Left kidney (tissue), 8 donors: ENCODE measurements at places on chromosomes 16 and 17.
A peak's percentile ranks its signal among the peaks of the same experiment; 100 is the strongest.

DNA sequence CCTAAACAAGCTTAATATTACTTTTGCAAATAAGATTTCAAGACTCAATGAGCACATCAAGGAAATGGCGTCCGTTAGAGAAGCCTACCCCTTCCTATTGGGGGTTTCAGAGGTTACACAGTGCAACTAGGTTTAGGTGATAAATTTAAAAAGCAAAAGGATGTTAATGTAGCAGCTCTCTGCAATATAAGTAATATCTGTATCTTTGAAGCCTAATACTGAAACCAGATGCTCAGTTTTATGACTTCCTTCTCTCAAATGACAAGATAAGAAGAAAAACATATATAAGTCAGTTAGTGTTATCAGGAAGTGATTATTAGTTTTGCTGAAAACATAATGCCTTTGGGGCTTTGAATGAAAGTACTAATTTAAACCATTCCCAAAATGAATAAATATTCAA is 54.3 kb upstream of the MED13 start:
- no peak for DNase-seq

DNA sequence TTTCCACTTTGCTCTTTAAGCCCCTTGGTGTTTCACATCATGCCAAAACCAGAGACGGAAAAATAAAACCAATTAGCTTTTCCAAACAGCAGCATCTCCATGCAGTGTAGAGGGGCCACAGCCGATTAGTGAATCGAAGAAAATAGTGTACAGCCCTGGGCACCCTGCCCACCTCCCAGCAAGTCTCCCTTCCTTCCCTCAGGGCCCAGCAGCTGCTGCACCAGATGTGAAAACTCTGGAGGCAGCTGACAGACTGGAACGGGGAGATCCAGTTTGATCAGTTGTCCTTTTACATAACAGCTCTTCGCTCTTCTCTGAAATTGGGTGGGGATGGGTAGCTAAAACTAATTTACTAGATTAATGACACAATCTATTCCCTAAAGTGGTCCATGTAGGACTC is 19.3 kb downstream of the TMEM11 start:
- no peak for DNase-seq

DNA sequence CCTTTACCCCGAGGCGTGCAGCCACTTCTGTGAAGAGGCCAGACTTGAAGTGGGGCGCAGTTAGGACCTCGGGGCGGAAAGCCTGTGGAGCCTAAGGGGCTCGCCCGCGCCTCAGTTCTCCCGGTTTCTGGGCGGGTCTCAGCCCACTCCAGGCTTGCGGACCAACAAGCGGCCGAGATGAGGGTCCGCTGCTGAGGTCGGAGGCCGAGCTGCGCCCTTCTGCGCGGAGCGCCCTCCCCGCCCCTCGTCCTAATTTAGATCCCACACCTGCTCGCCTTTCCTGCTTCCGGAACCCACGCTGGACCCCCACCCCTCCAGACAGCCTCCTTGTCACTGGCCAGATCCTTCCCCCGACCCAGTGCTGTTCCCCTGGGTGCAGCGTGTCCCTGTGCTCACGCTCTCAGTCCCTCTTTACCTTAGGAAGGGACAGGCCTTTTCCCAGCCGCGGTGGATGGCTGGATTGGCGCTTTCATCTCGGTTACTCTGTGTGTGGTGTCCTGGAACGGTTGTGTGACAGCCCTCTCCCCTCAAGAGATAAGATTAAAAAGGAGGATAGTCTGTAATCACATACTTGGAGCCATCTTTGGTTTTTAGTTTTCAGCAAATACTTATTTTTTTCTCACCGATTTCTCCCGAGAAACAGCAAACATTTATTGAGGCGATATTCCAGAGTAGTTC is 933 bp upstream of the ATXN7L3 start:
- DNase-seq = no peak

DNA sequence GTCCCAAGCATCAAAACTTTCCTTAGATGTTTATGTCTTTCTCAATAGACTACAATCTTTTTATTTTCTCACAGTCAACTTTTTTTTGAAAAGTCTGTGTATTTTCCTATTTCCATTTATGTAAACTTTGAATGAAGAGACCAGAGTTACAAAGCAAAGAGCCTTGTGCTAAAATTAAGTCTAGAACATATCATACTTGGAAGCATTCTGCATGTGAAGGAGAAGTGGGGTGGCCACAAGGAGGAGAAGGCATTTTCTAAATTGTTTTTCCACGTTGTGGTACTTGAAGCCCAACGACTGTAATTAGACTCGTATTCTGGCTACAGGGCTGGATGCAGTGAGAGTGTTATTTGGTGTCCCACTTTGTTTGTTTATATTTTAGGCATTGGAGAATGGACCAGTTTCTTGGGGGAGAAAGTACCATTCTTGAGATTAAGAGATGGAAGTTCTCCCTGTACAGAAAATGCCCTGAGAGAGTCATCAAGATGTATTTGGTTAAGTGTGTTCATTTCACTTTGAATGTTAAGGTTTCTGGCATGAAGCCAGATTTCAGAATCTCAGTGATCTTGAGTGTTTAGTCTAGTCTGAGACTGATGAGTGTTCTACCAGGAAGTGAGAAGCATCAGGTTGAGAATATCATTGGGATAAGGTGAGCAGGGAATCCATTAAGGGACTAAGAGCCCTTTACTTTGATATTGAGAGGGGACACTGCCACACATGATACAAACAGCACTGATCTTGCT is 71.6 kb downstream of the MAP2K6 start:
- DNase-seq = no peak

DNA sequence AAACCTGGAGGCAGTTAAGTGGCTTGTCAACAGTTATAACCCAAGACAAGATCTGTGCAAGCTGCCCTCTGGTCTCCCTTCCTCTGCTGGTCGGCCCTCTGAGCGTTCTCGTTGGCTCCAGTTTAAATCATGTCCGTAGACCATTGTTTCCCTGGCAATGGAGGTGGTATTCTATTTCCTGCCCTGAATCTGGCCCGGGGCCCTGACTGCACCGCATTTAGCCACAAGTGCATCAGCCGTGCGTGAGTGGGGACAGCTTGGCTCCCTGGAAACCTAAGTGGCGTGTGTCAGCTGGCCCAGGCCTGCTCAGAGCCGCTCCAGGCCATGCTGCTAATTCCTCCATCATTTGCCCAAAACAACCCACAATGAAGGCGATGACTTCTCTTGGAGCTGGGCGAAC is 15.0 kb upstream of the MYLK3 start:
- no peak for DNase-seq

- no peak for DNase-seq
Measured at GRCh38 chr17:36935671-36936454, 1.4 kb upstream of the LHX1 start.

DNA sequence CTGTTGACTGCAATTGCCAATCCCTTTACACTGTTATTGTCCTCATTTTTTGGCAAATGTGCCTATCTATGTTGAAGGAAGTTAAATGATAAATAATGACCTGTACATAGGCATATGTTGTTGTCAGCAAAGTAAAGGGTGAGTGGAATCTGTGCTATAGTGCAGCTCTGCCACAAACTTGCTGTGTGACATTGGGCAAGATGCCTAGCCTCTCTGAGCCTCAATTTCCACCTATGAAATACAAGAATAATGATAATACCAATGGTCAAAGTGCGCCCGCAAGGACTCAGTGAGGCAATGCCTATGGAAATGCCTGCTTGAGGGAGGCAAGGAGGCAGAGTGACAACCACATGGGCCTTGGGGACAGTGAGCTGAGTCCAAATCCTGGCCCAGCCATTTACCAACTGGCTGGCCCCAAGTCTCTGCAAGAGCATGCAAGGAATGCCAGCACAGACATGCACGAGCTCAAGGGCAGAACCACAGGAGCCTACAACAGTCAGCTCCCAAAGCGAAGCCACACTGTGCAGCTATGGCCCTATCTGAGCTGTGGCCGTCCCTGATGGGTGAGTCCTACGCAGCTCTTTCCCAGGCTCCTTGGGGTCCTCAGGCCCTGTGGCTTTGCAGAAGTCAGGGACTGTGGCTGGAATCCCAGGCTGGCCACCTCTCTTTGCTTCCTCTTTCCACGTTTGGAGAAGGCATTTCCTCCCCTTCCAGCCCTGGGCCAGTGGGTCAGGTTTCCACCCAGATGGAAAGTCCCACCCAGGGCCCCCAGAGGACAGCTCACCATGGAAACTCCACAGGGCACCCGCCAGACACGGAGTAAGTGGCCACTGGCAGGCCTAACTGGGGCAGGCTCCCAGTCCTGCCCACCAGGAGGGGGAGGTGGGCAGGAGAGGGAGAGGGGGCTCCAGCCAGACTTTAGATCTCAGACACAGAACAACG is 82.1 kb downstream of the ZNF423 start:
- no peak for DNase-seq

GRCh38 chr17:45335721-45336120 is 18.9 kb upstream of the MAP3K14 start:
- no peak for DNase-seq

GRCh38 chr17:62675701-62676100 is 48.2 kb downstream of the MRC2 start:
- no peak for DNase-seq

DNA sequence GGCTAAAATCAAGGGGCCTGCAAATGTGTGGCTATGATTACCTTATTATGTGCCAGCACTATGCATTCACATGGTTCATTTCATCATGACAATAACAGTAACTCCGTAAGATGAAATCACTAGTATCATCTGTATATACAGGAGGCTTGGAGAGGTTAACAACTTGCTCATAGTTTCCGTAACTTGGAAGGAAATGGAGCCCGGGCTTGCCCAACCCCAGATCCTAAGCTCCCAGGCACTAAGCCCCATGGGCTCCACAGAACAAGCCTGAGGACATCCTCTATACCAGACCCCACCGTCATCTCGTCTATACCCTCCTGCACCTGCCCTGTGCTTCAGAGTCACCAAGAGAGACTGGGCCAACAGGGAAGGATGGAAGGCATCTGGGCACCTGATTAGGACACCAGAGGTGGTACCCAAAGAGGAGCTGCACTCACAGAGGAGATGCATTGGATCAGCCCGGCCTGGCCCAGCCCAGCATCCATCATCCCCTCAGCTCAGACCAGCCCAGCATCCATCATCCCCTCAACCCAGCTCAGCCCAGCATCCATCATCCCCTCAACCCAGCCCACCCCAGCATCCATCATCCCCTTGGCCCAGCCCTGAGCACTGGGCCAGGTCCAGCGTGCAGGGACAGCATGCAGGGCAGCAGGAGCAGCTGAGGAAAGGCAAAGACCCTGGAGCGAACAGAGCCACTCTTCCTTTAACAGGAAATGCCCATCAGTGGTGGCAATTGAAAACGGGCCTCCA is 28.5 kb downstream of the NSMCE1 start:
- DNase-seq = no peak

DNA sequence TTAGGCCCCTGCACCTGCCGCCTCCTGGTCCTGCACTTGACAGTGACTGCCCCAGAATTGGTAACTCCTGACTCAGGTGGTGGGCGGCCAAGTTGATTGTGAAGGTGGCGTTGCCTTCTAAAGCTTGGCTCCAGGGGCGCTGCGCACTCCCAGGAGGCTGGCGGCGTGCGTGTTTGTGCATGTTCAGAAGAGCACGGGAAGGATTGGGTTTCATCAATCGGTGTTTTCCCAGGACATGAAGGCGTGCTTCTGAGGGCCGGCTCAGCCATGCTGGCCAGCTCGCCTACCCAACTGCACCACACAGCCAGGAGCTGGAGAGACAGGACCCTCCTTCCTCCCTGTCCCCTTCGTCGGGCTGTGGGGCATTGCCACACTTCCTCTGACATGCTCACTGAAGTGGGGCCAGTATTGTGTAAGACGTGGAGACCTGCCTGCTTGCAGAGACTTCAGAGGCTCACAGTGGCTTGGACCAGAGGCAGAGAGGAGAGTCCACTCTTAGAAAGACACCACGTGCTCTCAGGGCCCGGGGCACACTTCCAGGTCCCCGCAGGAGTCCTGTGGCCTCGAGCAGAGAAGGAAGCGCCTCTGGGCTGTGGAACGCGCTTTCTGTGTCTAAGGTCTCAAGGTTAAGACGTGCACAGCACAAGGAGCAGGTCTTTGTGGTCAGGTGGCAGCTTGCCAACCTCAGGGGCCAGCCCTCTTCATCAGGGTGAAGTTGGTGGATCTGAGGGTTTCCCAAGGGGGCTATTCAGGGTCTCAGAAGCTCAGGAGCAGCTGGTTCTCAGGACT is 2.8 kb downstream of the RAB40C start:
- no peak for DNase-seq

GRCh38 chr17:44417553-44417952 is 28.1 kb upstream of the ITGA2B start:
- DNase-seq = no peak

- DNase-seq = no peak
Measured at GRCh38 chr17:72501404-72502370, 380.9 kb downstream of the SOX9 start.

GRCh38 chr17:13329421-13329820 is 272.3 kb downstream of the HS3ST3A1 start:
- no peak for DNase-seq

DNA sequence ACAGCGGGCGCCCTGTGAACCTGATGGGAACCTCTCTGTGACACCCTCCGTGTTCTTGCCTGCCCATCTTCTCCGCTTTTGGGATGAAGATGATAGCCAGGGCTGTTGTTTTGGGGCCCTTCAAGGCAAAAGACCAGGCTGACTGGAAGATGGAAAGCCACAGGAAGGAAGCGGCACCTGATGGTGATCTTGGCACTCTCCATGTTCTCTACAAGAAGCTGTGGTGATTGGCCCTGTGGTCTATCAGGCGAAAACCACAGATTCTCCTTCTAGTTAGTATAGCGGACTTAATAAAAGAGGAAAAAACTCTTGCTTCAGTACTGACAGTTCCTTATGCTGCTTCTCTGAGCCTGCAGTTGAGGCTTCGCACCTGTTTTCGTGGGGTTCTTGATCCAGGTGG is 10.5 kb downstream of the CDK5RAP3 start:
- DNase-seq = no peak

GRCh38 chr16:85317704-85318103 is 205.4 kb upstream of the CIBAR2 start:
- no peak for DNase-seq

GRCh38 chr16:2716948-2717347 is 3.1 kb downstream of the PRSS27 start:
- DNase-seq = no peak

GRCh38 chr17:21512307-21513011 is 136.3 kb downstream of the KCNJ12 start:
- DNase-seq = peak; percentile 15

GRCh38 chr16:50368410-50369132 is at the start of gene BRD7:
Gene BRD7, minus strand, starts transcription at chr16:50368988. Its CDS starts 214 bp downstream, at chr16:50368774.
- peak; percentile 60 for DNase-seq

GRCh38 chr17:72104863-72105234 is 16.0 kb upstream of the SOX9 start:
- DNase-seq = no peak

- DNase-seq = no peak
Measured at GRCh38 chr17:43784628-43785101, 4.4 kb downstream of the CFAP97D1 start.
